ENCODE measurements at places on chromosomes 6 and 20. TPM values are rescaled to one million over a fixed set of nuclear protein-coding genes. Genes with fewer than 3 reads are reported as not detected.
A peak's percentile ranks its signal among the peaks of the same experiment; 100 is the strongest.

DNA sequence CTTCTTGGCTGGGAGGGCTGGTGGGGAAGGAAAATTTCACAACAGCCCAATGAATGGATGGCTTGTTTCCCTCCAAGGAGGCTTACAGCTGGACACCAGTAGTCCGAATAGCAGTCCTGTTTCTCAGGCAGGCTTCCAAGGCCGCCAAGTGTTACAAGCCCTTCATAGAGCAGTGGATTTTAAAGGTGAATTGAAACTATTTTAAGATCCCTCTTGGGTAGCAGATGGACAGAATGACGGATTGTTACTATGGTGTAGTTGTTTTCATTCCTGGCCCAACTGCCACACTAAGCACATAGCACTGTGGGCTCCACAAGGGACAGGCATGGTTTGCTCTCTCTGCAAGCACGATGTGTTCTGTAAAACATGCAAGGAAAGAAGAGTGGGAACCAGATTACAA, 203.3 kb upstream of the TAB2 start:
- no peak overlapping the region for H3K4me3 ChIP-seq
- no peaks in the 10 kb centered on the region for H3K36me3 ChIP-seq
- no peaks in the 10 kb centered on the region for H3K27me3 ChIP-seq
- peak; percentile 94 for DNase-seq
- H3K4me1 ChIP-seq, result peaks cover 11% of the 10 kb centered on the region
- H3K27ac ChIP-seq, result peak overlapping the region; percentile 35

DNA sequence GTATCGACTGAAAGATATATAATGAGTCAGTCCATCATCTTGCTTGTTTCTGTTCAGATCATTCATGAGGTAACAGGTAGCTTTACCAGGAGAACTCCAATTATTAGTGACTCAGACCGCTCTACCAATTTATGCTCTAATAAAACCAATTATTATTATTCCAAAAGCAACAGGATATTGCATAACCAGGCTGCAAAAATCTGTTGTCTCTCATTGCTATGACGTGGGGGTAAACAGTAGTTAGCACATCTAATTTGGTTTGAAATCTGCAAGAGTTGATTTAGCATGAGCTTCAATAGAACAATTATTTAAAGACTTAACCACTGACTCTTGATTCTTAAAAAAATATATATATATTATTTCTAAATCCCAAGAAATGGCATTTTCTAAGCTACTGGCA, 90.9 kb upstream of the MAP7 start:
- no peak overlapping the region for H3K27ac ChIP-seq
- H3K27me3 ChIP-seq, result no peaks in the 10 kb centered on the region
- no peak overlapping the region for H3K4me3 ChIP-seq
- H3K4me1 ChIP-seq, result peaks cover 26% of the 10 kb centered on the region
- peaks cover 4% of the 10 kb centered on the region for H3K36me3 ChIP-seq

- no peaks in the 10 kb centered on the region for H3K27me3 ChIP-seq
- H3K4me3 ChIP-seq, result no peak overlapping the region
- no peak for DNase-seq
- H3K4me1 ChIP-seq, result peaks cover 32% of the 10 kb centered on the region
- no peak overlapping the region for H3K27ac ChIP-seq
Observed at GRCh38 chr6:167548451-167548850, 223.6 kb downstream of the TTLL2 start.

DNA sequence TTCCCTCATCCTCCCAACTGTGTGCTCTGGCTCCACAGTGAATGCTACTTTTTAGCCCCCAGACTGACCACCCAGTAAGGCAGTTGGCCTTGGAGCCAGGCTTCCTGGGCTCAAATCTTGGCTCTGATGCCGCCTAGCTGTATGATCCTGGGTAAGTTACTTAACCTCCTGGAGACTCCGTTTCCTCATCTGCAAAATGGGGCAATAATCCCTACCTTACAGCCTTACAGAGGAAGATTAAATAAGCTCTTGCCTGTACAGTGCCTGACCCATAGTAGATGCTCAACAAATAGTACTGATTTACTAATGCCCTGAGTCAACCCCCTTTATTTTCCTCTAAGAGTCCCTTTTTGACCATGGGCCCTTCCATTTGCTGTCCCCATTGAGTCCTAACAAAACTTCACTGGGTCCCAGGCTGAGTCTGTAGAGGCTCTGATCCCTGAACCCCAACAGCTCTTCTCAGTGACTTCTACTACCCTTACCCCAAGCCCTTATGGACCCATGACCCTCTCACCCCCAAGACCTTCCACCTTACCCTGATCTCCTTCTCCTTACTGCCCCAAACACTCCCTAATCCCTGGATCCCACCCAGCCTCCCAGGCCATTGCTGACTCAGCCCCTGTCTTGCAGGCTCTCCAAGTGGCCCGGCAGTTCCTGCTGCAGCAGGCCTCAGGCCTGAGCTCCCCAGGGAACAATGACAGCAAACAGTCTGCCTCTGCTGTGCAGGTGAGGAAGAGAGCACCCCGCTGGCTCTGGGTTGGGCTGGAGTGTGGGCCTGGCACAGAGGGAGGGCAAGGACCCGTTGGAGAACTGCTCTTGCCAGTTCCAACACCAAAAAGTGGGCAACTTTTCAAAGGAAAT, 31.4 kb downstream of the FOXP4 start:
- no peak overlapping the region for H3K4me3 ChIP-seq
- peaks cover 61% of the 10 kb centered on the region for H3K4me1 ChIP-seq
- DNase-seq, result peak; percentile 82
- H3K36me3 ChIP-seq, result no peaks in the 10 kb centered on the region

- H3K27ac ChIP-seq, result no peak overlapping the region
- H3K4me3 ChIP-seq, result no peak overlapping the region
- H3K4me1 ChIP-seq, result peaks cover 6% of the 10 kb centered on the region
- no peaks in the 10 kb centered on the region for H3K36me3 ChIP-seq
Observed at GRCh38 chr6:3286641-3287171, 28.0 kb downstream of the PSMG4 start.

Gene IGF2R
- 86.0 TPM for total RNA-seq

Gene TSPO2
- total RNA-seq, result not detected

DNA sequence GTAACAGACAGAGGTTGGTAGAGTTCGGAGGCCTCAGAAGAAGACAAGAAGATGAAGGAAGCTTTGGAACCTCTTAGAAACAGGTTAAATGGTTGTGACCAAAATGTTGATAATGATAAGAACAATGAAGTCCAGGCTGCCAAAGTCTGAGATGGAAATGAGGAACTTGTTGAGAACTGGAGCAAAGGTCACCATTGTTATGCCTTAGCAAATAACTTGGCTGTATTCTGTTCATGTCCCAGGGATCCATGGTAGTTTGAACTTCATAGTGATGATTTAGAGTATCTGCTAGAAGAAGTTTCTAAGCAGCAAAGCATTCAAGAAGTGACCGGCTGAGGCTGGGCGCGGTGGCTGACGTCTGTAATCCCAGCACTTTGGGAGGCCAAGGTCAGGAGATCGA, 11.1 kb upstream of the LSM14B start:
- DNase-seq, result no peak
- no peaks in the 10 kb centered on the region for H3K27me3 ChIP-seq
- H3K4me1 ChIP-seq, result no peaks in the 10 kb centered on the region
- H3K36me3 ChIP-seq, result no peaks in the 10 kb centered on the region

GRCh38 chr20:6636209-6637159, 131.0 kb upstream of the BMP2 start:
- H3K36me3 ChIP-seq, result no peaks in the 10 kb centered on the region
- peak overlapping the region; percentile 31 for H3K27ac ChIP-seq
- H3K4me1 ChIP-seq, result peaks cover 13% of the 10 kb centered on the region
- peak; percentile 50 for DNase-seq
- H3K4me3 ChIP-seq, result no peak overlapping the region

DNA sequence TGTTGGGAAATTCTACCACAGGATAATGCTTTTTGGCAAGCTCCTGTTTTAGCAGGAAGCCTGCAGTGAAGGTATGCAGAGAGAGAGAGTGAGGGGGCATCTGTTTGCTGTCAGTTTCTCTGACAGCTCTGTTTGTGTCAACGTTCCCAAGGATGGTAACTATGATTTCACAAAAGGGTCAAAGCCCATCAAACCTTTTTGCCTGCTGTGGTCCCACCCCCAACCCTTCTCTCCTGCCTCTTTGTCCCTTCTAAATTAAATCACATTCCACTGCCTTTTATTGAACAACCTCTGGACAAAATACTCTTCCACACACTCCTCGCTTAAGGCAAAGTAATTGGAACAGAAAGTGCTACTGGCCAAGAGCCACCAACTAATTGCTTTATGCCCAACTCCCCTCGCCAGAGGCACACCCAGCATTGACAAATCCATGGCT, 128.3 kb downstream of the TSHZ2 start:
- no peak overlapping the region for H3K27ac ChIP-seq
- DNase-seq, result no peak
- no peaks in the 10 kb centered on the region for H3K4me1 ChIP-seq
- no peaks in the 10 kb centered on the region for H3K36me3 ChIP-seq

- H3K36me3 ChIP-seq, result no peaks in the 10 kb centered on the region
- H3K4me1 ChIP-seq, result peaks cover 14% of the 10 kb centered on the region
- DNase-seq, result peak; percentile 61
- no peak overlapping the region for H3K27ac ChIP-seq
- H3K4me3 ChIP-seq, result no peak overlapping the region
Observed at GRCh38 chr6:4253604-4254231, 118.3 kb upstream of the ECI2 start.
